Pons (tissue), 1 donor: ENCODE measurements at places on chromosomes 7 and 10.

DNA sequence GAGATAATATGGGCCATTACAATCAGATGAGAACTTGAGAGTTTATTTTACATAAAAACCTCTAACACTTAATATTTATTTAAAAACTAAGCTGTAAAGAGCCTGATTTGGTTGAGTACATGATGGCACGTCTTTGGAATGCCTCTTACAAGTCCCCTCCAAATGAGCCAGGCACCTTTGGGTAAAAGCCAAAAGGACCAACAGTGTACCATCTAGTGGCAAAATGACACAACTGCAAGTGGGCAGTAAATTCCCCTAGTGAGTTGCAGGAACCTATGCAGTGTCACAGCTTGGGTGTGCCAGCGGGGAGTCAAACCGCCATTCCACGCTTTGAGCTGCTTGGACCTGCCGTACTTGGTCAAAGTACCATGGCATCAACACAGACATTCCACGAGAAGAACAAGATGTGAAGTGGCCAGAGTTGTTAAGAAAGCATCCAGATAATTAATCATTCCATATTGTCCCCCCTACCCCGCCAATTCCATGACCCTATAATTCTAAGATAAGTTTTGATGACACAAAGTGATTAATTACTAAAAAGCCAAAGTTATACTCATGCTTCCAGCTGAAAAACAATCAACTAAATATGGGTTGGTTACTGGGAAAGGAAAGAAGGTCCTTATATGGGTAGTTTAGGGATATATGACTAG is 115.2 kb downstream of the SORBS1 start:
- peak; percentile 80 for DNase-seq

GRCh38 chr10:47323636-47324296 is 1.5 kb downstream of the GDF2 start:
- no peak for DNase-seq

GRCh38 chr10:47145290-47145934 is 154.6 kb upstream of the GDF10 start:
- no peak for DNase-seq

DNA sequence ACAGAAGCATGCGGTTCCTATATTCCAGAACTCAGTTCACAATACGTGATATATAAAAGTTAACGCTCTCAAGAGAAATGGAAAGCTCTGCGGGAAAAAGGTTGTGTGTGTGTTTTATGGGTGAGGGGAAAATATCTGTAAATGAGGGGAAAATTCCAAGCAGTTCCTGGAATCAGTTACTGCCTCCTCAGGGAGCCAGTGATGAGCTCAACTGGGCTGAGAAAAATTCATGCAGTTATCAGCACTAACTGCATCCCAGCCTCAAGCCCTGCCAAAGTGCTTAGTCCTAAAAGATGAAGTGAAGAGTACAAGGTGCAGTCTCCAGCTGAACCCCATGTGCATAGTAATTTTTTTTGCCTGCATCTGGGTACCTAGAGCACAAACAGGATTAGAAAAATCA is 191.9 kb downstream of the CDK14 start:
- DNase-seq: peak; percentile 17

DNA sequence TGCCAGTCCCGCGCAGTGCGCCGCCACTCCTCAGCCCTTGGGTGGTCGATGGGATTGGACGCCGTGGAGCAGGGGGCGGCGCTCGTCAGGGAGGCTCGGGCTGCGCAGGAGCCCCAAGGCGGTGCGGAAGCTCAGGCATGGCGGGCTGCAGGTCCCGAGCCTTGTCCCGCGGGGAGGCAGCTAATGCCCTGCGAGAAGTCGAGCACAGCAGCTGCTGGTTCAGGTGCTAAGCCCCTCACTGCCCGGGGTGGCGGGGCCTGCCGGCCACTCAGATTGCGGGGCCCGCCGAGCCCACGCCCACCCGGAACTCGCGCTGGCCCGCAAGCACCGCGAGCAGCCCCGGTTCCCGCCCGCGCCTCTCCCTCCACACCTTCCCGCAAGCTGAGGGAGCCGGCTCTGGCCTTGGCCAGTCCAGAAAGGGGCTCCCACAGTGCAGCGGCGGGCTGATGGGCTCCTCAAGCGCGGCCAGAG is 14.4 kb upstream of the WASL start:
- DNase-seq: no peak

DNA sequence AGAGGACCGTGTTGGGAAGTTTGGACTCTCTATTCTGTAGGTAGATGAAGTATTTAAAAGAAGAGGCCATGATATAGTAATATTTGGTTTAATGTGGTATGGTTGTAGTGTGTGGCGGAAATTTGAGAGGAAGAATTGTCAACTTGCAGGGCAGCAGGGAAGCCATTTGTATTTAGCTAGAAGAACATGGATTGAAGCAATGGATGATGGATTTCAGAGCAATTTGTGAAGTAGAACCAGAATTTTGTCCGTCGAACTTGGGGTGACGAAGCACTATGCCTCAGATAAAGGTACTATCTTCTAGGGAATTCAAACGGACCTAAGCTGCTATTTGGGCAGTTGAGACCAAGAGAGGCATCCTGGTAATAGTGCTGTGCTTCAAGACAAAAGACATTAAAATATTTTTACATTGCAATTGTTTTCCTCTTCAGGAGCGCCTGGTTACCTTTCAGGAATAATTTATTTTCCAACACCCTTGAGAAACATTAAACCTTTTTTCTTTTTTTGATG is 615 bp upstream of the WBP1L start:
- peak; percentile 42 for DNase-seq

DNA sequence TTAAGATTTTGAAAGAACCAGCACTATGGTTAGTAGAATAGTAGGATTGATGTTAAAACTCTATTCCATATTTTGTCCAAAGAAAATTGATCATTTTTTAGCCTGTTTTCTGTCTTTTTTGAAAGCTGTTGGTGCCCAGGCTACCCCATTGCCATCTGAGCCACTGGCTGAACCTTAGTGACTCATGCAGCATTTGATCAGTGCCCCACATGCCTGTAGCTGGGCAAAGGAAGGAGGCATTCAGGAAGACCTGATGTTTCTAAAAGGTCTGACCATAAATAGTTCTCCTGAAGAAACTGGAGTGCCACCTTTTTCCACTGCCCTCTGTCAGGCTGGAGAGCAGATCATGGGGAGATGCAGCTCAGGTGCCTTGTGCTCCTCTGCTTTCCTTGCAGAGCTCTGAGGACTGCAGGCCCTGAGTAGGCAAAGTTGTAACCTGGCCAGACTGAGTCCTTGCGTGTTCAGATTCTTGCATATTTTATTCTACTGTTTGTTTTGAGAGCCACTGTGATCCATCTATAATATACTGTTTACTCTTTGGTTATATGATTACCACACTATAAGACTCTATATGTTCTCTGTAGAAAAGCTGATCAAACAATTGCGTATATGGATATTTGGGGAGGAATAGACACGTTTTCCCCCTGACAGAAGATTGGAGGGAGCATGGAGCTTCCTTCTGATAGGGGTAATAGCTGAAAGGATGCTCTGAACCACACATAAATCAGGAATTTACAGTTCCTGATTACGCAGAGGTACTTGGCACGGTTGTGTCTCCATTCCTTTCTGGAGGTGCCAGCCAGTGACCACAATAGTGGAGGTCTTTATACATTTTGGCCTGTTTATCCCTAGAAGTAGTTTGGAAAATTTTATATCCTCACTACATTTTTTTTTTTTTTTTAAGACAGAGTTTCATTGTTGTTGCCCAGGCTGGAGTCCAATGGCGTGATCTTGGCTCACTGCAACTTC is 48.9 kb upstream of the GJD4 start:
- no peak for DNase-seq

- peak; percentile 42 for DNase-seq
These were observed 64.6 kb downstream of the HERPUD2 start for GRCh38 chr7:35630024-35630972.

DNA sequence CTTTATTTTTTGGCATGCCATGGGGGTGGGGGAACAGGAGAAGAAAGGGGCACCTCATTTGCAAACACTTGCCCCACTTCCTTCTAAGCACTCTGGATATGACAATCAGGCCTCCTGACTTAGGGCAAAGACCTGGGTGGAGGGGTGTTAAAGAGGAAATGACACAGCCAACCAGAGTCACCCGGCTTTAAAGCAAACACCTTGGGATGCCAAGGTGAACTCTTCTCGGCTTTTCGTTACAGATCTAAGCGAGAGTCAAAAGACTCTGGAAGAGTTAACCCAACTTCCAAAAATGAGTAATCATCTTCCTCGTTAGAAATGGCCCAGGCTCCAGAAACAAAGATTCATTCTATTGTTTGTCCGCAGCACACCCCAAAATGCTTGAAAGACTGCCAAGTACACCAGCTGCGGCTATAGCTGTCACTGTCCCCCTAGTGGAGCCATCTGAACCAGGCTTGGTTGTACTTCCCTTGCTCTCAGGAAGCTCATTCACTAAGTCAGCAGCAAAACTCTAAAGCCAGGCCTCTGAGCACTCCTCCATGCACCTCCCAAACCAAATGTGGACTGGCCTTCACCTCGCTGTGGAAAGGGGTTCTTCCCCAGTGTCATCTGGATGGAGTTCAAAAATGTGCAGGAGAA is 24.8 kb downstream of the FAM53B start:
- DNase-seq: peak; percentile 98

GRCh38 chr7:115124409-115124939 is 202.6 kb downstream of the MDFIC start:
- no peak for DNase-seq

GRCh38 chr7:36098096-36098495 is 55.0 kb upstream of the EEPD1 start:
- no peak for DNase-seq

- no peak for DNase-seq
These were observed 281.4 kb upstream of the TAC1 start for GRCh38 chr7:97450516-97450915.

DNA sequence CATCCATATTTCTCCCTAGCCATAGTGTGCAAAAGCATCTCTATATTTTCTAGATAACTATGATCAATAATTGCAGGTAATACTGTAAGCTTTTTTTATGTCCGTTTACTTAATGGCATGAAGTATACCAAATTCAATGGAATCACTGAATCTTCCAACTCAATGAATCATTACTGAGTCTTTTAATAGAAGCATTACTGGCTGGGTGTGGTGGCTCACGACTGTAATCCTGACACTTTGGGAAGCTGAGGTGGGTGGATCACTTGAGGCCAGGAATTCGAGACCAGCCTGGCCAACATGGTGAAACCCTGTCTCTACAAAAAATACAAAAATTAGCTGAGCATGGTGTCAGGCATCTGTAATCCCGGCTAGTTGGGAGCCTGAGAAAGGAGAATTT is 372.5 kb downstream of the BMPER start:
- no peak for DNase-seq

GRCh38 chr7:127996253-127997071 is 34.8 kb downstream of the LRRC4 start:
- no peak for DNase-seq

DNA sequence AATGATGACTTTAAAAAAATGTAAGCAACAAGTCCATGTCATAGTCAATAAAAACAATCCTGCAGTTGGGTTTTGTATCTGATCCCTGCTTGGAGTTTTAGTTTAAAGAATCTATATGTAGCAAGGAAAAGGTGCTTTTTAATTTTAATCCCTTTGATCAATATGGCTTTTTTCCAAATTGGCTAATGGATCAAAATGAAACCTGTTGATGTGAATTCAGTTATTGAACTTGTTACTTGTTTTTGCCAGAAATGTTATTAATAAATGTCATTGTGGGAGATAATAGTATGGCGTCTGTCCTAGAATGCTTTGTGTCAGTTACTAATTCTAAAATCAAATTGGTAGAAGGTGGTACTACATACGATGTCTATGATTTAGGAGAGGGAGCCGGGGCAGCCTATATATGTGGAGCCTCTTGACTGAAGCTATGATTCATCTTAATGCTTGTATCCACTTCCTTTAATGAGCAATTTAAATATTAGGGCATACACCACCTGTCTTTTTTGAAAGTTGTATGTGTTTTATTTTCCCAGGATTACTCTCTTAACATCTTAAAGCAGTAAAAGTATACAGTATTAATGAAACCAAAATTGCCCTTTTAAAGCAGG is 10.3 kb upstream of the PBLD start:
- no peak for DNase-seq

DNA sequence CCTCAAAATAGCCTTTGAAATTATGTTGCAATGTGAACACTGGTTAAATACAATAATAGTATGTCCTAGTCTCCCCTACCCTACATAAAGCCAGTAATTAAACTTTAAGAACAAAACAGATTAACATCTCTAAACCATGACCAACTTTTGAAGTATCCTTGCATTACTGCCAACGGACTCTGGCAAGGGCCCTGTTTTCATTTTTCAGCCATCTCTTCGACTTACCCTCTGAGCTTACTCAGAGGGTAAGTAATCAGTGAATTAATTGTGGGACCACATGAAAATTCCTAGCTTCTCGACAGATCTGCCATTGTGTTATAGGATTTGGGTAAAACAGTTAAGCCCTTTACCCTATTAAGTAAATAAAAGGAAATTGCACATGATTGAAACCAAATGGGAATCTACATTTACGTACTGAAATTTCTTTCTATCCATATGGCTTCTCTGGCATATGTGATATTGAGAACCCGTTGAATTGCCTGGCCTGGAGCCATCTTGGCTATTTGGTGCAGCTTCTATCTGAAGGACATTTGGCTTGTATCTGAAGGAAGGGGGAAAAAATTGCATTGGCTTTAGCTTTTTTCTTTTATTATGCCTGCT is 39.6 kb downstream of the DYNC1I1 start:
- peak; percentile 20 for DNase-seq

GRCh38 chr7:158175779-158176178 is 411.8 kb downstream of the PTPRN2 start:
- DNase-seq: no peak

GRCh38 chr7:90007001-90007654 is 147.1 kb upstream of the STEAP1 start:
- DNase-seq: no peak

GRCh38 chr7:105776068-105776790 is 100.2 kb downstream of the ATXN7L1 start:
- no peak for DNase-seq

- no peak for DNase-seq
These were observed 23.2 kb upstream of the MKI67 start for GRCh38 chr10:128149267-128150014.

DNA sequence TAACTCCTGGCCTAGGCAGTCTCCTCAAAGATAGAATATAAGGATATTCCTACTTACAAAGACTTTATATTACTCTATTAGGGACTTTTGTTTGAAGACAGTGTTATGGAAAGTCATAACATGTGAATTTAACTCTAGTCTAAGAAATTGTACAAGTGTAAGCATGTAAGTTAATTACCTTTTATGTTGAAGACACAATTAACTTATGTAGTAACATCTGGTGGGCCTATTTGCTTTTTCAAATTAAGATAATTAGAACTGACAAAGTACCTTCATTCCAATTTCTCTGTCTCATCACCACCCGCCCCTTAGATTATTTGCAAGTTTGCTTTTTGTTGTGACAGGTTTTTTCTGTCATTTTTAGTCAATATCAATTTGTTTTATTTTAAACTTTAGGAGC is 126.0 kb upstream of the THSD7A start:
- DNase-seq: no peak

DNA sequence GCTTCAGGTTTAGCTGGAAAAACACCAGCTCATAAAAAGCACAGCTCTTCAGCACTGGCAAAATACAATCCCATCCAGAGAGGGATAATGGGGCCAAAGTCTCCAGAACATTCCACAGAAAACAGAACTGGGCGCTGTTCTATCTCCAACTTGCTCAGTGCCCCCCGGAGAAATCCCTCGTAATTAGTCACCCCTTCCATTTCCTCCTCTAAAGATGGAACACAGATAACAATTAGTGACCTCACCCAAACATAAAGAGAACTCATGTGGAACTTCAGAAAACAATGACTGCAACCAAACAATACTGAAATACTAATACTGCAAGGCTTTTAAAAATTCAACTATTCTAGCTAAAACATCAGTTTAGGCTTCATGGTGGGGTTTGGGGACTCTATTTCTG is 46.3 kb downstream of the KIAA1549 start:
- DNase-seq: no peak

- no peak for DNase-seq
These were observed 293.4 kb downstream of the KLF6 start for GRCh38 chr10:3491571-3491970.
